ENCODE measurements at places on chromosomes 11 and 22.
A peak's percentile ranks its signal among the peaks of the same experiment; 100 is the strongest.

- DNase-seq, result no peak
Measured at GRCh38 chr22:44895296-44896055, 114.3 kb downstream of the PHF21B start.

GRCh38 chr22:20439556-20439927, 1.9 kb upstream of the SCARF2 start:
- no peak for DNase-seq

GRCh38 chr11:106327134-106327533, 249.7 kb downstream of the AASDHPPT start:
- no peak for DNase-seq

GRCh38 chr22:19275919-19276600, 15.5 kb downstream of the CLTCL1 start:
- no peak for DNase-seq

DNA sequence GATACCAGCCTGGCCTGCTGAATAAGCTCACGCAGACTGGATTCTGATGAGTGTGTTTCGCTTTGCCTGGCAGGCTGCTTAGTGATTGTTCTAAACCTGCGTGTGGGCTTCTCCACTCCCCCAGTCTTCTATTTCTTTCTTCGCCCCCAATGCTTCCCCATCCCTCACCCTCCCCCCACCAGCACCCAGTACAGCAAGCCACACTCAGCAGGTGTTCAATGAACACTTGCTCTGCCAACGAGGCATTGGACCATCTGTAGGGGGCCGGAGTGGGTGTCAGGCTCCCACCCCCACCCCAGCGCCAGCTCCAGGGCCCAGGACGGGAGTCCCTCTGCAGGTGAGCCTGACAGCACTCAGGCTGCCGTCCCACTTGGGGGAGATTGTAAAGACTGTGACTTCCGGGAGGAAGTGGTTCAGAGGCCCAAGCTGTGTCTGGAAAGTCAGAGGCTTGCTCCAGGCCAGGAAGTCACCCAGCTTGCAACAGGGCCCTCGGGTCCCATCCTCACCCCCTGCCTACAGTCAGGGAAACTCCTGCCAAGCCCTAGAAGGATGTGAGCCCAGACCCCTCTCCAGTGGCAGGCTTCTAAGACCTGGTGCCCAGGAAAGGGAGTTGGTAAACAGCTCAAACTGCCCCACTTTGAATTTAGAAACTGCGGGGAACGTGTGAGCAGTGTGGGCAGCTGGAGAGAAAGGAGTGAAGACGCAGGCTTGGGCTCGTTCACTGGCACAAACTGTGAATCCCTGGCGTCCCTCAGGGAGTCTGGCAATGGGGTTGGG, 66.3 kb upstream of the PRDM11 start:
- DNase-seq, result peak; percentile 21

DNA sequence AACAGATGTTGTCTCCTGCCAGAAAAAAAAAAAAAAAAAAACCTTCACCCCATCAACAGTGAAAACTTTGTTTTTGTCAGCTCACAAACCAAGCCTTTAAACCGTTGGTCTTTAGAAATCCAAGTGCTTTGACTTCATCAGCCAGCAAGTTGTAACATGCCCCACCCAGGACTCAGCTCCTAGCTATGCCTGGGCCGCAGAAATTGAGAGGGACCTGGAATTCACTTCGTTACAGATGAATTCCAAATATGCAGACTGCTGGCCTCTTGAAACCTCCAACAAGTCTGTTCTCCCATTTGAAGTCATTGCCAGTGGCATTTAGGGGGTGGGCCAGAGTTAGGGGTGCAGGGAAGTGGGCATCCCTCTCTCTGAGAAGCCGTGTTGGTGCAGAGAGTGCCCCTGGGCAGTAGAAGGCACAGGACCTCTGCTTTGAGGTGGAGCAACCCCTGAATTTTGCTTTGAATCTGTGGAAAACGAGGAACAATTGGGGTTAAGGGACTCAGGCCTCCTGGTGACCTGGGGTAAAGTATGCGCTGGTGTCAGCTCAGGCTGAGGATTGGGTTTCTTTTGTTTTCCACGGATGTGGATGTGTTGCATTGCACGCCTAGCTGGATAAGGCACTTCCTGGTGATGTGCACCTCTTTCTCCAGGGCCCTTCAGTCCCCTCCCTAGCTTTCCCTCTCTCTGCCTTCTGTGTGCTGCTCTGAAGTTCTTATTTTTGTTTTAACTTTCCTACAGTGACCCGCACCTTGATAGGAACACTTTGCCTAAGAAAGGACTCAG, 109.5 kb downstream of the DBX1 start:
- no peak for DNase-seq

- no peak for DNase-seq
Measured at GRCh38 chr11:20353829-20354434, 9.6 kb upstream of the HTATIP2 start.

GRCh38 chr22:31272522-31273446, 19.5 kb downstream of the PIK3IP1 start:
- no peak for DNase-seq

- no peak for DNase-seq
Measured at GRCh38 chr22:26522592-26522991, 10.3 kb upstream of the TFIP11 start.

GRCh38 chr11:67600324-67601029, 6.3 kb upstream of the NDUFV1 start:
- DNase-seq, result no peak

DNA sequence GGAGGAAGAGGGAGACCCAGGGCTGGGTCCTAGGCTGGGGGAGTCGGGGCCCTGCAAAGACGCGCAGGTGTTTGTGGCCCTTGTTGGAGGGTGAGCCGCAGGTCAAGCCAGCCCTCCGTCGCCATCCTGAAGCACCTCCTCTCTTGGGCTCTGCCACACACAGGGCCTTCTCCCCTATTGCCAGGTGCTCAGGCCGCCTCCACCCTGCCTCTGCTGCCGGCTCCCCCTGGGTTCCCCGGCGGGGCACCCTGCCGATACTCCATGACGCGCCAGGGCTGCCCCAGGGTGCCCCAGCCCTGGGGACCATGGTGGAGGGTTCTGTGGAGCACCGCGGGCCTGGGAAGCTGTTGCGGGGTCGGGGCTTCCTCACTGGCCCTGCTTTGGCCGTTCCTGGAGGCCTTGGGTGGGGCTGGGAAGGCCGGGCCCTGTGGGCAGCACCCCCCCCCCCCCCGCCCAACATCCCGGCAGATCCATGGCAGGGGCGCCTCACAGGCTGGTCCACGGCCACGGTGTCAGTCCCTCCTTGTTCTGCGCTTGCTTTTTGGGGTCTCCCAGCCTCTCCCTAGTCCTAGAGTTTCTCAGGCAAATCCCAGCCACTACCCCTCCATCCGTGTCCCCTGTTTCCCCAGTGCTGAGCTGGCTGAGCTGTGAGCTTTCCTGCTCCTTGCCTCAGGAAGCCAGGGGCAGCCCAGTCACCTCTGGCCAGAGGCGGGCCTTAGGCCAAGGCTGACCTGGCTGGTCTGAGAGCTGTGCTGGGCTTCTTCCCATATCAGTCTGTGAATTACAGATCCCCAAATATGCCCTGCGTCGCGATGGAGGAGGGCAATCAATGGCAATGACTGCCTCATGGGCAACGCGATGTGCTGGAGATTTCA, 2.3 kb upstream of the ADORA2A start:
- DNase-seq, result no peak

DNA sequence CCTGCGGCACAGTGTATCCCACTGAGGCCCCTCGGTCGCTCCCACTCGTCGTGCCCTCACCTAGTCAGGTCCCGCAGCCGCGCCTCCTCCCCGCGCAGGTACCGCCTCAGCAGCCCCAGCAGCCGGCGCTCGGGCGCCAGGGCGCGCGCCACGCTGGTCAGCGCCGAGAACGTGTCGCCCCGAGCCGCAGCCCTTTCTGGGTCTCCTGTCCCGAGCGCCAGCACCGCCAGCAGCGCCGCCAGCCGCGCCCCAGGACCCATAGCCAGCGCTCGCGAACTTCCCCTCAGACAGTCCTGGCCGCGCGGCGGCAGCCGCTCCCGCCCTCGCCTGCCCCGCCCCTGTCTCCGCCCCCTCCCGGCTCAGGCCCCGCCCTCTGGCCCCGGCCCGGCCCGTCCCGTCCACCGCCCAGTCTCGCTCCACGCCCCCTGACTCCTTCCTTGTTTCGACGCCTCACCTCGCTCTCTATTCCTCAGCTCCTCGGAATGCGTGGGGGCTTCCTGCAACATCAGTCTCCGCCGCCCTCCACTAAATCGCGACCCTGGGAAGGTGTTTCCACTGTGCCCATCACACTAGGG, at the start of gene P4HA3:
TSS of gene P4HA3 (minus strand) at position 289 of the 575 bp plus-strand sequence. CDS start at position 260, 29 bp downstream.
- peak; percentile 10 for DNase-seq

GRCh38 chr22:19518635-19519034, 5.6 kb downstream of the CLDN5 start:
- DNase-seq, result no peak

DNA sequence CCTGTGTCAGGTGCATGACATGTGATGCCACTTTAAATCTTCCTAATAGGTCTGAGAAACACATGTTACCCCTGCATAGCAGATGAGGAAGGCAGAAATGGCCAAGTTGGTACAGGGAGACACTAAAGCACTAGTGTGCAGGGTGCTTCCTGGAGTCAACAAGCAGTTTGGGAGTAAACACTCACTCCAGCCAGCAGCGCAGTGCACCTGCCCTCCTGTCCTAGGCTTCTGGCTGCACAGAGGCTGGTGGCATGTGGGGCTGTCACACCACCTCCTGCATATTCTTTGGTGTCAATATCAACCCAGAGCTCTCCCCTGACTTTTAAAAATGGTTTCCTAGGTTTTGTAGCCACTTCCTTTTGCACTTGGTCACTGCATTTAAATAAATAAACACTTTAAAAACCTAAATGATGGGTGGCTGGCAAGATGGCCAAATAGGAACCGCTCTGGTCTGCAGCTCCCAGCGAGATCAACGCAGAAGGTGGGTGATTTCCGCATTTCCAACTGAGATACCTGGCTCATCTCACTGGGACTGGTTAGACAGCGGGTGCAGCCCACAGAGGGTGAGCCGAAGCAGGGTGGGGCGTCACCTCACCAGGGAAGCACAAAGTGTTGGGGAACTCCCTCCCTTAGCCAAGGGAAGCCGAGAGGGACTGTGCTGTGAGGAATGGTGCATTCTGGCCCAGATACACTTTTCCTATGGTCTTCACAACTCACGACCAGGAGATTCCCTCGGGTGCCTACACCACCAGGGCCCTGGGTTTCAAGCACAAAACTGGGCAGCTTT, 33.5 kb downstream of the GAB4 start:
- no peak for DNase-seq

DNA sequence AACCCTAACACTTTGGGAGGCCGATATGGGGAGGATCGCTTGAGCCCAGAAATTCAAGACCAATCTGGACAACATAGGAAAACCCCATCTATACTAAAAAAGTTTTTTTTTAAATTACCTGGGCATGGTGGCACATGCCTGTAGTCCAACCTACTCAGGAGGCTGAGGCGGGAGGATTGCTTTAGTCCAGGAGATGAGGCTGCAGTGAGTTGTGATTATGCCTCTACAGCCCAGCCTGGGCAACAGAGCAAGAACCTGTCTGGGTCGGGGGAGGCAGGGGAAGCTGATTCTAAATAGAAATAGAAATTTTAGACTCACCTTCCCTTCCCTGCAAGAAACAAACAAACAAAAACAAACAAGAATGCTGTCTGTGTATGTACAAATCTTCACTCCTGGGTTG, 52.9 kb upstream of the PRODH start:
- no peak for DNase-seq

DNA sequence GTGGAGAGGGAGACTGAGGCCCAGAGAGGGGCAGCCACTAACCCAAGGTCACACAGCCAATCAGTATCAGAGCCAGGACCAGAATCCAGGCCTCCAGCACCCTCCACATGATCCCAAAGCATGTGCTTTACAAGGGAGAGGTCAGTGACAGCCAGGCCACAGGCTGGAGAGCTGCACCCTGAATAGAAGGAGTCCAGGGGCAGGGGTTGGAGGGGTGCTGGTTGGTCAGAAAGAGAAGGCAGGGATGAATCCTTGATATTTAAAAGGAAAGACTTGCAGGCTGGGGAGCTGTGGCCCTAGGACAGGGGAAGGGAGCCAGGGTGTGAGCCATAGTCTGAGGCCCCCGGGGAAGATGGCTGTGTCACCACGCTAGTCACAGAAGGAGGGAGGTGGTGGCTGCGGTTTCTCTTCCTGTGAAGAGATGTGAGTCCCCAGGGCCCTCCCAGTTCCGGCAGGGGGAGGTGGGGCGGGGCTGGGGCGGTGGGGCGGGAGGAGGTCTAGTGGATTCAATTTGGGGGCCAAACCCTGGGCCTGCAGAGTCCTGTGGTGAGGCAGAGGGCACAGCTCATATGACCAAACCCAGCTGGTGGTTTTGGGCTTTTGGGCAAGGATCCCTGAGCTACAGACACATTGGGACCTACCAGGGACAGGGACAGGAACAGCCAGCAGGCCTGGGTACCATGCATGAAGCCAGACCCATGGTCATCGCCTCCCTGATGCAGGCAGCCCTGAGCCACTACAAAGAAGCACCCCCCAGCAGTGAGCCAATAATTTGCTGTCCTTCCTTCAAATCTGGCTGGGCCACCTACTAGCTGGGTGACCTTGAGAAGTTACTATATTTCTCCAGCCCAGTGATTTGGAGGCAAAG, 14.0 kb downstream of the RAC2 start:
- peak; percentile 85 for DNase-seq

DNA sequence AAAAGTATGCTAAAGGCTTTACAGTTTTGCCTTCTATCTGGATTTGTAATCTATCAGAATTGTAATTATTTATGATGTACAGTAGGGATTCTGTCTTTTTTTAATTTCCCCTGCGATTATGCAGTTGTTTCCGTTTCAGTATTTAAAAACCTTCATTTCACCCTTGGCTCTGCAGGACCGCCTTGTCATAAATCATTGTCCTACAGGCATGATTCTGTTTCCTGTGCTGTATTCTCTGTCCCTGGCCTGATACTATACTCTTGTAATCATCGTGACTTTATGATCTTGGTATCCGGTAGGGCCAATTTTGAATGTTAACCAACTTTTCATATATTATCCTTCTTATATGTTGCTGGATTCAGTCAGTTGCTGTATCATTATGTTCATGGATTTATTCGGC, 151.7 kb downstream of the ATXN10 start:
- DNase-seq, result no peak

GRCh38 chr11:116517077-116517476, 255.7 kb downstream of the BUD13 start:
- no peak for DNase-seq

- no peak for DNase-seq
Measured at GRCh38 chr11:112558691-112559090, 298.0 kb upstream of the PLET1 start.

GRCh38 chr11:78532991-78533390, 41.7 kb downstream of the NARS2 start:
- DNase-seq, result no peak

DNA sequence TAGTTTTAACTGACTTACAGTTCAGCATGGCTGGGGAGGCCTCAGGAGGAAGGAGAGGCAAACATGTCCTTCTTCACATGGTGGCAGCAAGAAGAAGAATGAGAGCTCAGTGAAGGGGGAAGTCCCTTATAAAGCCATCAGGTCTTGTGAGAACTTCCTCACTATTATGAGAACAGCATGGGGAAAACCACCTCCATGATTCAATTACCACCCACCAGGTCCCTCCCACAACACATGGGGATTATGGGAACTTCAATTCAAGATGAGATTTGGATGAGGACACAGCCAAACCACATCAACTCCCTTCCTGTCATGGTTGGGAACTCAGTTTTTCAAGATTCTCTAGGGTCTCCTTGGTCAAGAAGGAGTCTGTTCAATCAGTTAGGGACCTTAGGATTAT, 432.9 kb upstream of the CNTN5 start:
- DNase-seq, result no peak

- no peak for DNase-seq
Measured at GRCh38 chr11:113193016-113193415, 121.4 kb upstream of the TTC12 start.

Data from stimulated activated CD8-positive, alpha-beta memory T cell treated with anti-CD3 and anti-CD28 coated beads, Interleukin-4, amount 100 ng/mL, for 4 hours (primary cell).